GM12865 (cell line): ENCODE measurements at places on chromosomes 2 and 18.

- no peak for DNase-seq
These were observed 50.0 kb upstream of the FAHD2A start for GRCh38 chr2:95352310-95353054.

GRCh38 chr2:164803776-164804466 lies 37.7 kb downstream of the COBLL1 start:
- DNase-seq: no peak

- peak; percentile 27 for DNase-seq
These were observed 20.0 kb downstream of the SFTPB start for GRCh38 chr2:85647823-85648526.

- DNase-seq: no peak
These were observed 113.3 kb downstream of the NOL10 start for GRCh38 chr2:10576456-10576855.

- DNase-seq: no peak
These were observed 47.7 kb downstream of the OSBPL6 start for GRCh38 chr2:178241844-178242551.

DNA sequence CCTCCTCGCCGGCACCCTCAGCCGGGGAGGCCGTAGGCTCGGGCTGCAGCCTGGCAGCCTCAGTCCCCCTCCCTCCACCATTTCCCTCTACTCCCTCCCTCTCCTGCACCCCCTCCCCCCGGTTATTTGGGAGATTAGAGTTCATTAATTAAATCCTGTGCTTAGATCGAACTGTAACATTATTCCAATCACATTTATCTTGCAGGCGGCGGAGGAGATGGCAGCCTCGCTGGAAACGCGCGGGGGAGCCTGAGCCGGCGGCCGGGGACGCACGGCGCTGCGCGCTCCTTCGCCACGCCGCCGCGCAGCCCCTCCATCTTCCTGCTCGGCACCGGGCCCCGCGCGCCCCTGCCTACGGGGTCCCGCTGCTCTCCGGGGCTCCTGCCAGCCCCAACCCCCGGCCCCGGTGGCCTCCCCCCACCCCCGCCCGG lies at the start of gene ST8SIA3:
Gene ST8SIA3, plus strand, starts transcription at position 287 of the 431 bp plus-strand sequence. CDS start 290 bp downstream, outside the sequence.
- no peak for DNase-seq

DNA sequence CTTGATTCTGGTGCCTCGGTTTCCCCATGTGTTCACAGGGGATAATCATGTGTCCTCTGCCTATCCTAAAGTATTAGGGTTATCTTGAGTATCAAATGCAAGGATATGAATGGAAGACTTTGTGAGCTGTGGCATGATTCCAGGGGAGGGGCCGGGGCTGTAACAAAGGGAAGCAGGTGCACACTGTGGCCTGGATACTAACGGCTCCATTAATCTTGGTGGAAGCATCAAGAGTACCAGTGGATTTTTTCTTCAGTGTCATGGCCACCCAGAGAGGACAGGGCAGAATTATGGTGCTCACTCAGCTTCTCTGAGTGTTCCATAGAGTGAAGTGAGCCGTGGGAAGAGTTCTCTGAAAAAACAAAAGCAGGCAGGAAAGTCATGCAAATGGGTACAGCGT lies 320.1 kb downstream of the ALK start:
- no peak for DNase-seq
